Stimulated activated CD4-positive, alpha-beta T cell treated with anti-CD3 and anti-CD28 coated beads, TNF-alpha, amount 100 ng/mL, for 4 hours (primary cell): ENCODE measurements at places on chromosomes 1 and 21.

DNA sequence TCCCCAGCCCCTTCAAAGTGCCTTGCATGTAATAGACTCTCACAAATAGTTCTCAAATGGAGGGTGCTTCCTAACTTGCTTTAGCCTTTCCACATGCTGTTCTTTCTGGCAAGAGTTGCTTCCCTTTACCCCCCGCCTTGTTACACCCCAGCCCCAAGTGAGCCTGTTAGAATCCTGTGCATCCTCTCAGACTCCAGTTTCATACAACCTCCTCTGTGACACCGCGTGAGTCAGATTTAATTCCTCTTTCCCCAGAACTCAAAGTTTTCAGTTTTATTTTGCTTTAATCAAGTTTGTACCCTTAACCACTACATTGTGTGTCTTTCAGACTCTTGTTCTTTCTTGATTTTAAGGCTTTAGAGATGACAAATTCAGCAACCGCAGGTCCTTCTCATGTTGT lies 234.5 kb upstream of the HOOK1 start:
- DNase-seq, result no peak

GRCh38 chr21:42527127-42527488 lies 13.5 kb downstream of the SLC37A1 start:
- no peak for DNase-seq

GRCh38 chr1:82392513-82392912 lies 591.8 kb downstream of the ADGRL2 start:
- DNase-seq, result no peak

DNA sequence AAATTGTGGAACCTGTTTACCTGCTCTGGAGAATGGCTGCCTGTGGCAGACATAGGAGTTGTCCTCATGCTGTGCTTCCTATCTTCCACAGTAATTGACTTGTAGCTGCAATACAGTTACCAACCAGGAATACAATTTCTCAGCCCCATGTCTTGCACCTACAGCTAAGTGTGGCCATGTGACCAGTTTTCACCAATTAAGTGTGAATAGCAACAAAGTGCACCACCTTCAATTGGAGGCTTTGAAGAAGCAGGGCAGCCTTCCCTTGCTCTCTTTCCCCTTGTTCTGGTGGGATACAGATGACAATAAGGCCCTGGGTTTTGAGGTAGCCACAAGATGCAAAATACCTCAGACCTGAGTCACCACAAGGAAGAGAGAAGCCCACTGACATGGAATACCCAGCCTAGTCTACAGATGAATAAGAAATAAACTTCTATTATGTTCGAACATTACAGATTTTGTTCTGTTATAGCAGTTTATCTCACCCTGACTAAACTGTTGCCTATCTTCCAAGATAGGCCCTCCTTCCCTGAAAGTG lies 70.2 kb upstream of the S1PR1 start:
- no peak for DNase-seq

GRCh38 chr1:115115521-115116161 lies 26.3 kb upstream of the TSPAN2 start:
- no peak for DNase-seq

GRCh38 chr1:155241069-155241679 lies 14.1 kb downstream of the ENTREP3 start:
- no peak for DNase-seq

DNA sequence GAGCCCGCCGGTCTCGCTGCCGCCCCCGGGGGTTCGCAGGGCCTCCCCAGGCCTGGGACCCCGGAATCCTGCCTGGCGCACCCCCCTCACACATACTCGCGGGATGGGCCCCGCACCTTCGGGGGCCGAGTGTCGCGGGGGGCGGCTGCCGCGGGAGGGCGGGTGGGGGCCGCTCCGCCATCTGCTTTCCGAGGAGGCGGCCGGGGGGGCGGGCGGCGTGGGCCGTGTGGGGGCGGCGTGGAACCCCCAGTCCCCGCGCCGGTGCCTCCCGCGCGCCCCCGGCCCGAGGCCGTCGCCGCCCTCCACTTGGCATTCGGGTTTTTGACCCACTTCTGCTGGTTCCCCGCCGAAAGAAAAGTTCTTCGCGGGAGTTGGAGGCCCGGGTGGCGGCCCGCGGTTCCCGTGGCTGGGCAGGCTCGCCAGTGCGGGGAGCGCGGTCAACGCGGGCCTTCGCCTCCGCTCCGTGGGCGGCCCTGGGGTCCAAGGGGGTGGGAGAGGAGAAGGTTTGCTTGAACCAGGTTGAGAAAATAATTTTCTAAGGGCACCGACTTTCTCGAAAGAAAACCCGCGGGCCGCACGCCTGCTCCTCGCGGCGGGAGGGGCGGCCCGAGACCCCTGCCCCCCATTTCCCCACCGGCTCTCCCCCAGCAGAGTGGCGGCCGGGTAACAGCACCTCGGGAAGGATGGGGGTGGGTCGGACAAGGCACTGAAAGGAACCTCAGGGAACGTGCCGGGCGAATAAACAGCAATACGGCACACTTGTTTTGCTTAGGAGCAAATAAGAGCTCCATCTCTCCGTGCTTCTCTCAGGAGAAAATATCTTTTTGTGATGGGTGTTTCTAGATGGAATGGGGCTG lies 1.6 kb downstream of the PHF13 start:
- peak; percentile 26 for DNase-seq

DNA sequence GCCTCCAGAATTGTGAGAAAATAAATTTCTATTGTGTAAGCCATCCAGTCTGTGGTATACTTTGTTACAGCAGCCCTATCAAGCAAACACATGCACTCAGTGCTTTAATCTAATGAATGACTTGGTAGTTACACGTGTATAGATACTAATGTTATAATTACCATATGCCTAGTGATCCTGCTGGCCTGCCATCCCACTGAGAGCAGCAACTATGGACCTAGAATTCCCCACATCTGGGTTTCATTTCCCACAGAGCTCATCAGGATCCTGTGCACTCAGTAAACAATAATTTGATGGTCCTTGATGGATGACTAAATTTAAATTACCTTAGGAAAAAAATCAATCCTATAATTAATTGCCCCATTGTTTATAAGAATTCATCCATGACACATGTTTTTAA lies 86.5 kb upstream of the RGS1 start:
- DNase-seq, result no peak

DNA sequence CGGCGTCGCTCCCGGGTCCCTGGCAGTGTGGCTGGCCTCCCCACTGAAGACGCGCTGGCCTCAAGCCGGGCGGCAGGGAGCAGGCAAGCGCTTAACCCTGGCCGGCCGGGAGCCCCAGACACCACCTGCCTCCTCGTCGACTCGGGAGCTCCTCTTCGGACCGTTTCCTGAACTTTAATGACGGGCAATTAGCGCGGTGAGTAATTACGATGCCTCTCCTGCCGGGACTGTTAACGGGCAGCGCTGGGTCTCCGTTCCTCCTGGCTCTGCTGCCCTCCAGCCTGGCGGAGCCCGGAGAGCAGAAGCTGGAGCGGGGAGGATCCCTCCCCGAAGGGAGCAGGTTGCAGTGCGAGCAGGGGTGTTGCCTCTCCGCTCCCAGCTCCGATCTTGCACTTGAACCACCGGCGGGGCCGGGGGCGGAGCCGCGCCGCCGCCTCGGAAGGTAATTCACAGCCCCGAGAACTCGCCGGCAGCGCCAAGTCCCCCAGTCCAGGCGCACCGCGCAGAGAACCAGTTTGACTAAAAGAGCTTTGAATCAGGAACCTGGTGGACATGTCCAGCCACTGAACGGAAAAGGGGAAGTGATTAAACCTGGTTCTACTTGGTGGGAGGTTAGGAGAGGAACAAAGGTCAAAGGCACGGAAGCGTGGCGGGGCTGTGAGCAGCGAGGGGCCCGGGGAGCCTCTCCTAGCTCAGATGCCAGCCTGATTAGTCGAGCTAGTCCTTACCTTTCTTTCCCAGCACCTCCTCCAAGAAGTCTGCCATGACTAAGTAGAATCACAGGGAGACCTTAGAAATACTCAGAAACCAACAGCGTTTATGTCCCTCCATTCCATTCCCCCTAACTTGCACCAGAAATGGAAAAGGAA lies 18.3 kb upstream of the PLEKHA6 start:
- DNase-seq, result peak; percentile 21

- DNase-seq, result no peak
Measured at GRCh38 chr1:1833916-1834325, 55.7 kb upstream of the NADK start.

DNA sequence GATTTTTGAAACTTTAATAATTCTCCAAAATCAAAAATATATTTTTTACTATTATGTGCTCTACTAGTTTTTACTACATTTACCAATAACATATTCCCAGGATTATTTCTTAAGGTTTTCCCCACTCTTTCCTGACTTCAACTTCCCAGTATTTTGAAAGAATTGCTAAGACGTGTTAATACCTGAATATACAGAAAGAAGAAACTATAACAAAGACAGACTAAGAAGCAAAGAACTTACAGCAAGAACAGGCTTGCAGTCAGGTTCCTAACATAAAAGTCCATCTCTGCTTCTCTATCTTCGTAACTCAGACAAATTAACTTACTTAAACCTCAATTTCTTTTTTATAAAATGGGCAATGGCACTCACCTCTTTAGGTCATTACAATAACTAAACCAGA lies 63.2 kb downstream of the SRSF11 start:
- no peak for DNase-seq

- no peak for DNase-seq
Measured at GRCh38 chr1:4689271-4689935, 35.0 kb downstream of the AJAP1 start.

GRCh38 chr1:51328926-51329325 lies 1.4 kb downstream of the TTC39A start:
- DNase-seq, result no peak

DNA sequence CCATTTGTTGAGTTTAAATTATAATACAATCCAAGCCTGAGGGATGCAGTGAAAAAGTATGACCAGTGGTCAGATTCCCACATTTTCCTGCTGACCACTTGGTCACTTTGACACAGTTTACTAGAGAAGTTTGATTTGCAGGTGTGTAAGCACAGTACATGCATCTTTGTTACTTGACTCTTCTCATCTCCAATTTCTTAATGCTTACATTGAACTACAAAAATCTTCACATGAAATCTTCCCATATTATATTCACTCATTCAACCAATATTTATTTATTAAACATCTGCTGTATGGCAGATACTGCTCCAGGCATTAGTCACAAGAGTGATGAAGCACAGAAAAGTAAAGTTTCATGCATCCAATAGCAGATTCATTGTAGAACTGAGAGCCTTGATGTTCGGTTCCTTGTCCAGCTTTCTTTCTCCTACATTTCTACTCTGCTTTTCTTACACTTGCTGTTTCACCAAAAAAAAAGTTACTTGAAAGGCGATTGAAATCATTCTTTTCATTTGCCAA lies 211.7 kb downstream of the NFIA start:
- DNase-seq, result no peak

GRCh38 chr1:42962641-42963377 lies 4.1 kb upstream of the SLC2A1 start:
- no peak for DNase-seq

GRCh38 chr1:1356796-1357401 lies 1.5 kb downstream of the MXRA8 start:
- no peak for DNase-seq

DNA sequence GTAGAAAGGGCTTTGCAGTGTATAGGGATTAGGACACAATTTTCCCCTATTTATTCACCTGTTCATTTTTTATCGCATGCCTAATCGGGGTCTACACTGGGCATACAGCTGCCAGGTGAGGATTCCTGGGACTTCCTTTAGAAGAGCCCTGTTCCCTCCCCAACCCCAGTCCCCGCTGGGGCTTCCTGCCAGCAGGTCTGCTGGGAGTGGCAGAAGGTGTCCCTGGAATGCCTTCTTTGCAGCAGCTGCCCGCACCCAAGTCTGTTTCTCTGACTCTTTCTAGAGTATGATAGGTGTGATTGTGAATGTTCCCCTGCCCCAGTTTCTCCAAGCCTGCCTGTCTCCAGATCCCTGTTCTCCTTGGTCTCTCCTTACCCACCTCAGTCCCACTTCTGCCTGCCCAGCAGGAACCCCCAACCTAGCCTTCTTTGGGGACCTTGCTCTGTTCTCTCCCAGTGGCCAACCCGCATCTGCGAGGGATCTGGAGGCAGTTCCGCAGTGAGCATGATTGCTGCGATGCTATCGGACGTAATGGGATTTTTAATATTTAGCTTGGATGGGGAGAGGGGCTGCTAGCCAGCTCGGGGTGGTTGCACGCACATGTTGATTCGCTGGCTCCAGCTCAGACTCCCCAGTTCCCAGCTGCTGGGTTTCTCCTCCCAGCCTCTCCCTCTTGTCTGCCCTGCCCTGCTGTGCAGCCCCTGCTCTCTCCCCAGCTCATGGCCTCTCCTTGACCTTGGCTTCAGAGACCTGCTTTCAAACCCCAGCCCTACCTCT lies 79.8 kb downstream of the EPHB2 start:
- DNase-seq, result no peak

DNA sequence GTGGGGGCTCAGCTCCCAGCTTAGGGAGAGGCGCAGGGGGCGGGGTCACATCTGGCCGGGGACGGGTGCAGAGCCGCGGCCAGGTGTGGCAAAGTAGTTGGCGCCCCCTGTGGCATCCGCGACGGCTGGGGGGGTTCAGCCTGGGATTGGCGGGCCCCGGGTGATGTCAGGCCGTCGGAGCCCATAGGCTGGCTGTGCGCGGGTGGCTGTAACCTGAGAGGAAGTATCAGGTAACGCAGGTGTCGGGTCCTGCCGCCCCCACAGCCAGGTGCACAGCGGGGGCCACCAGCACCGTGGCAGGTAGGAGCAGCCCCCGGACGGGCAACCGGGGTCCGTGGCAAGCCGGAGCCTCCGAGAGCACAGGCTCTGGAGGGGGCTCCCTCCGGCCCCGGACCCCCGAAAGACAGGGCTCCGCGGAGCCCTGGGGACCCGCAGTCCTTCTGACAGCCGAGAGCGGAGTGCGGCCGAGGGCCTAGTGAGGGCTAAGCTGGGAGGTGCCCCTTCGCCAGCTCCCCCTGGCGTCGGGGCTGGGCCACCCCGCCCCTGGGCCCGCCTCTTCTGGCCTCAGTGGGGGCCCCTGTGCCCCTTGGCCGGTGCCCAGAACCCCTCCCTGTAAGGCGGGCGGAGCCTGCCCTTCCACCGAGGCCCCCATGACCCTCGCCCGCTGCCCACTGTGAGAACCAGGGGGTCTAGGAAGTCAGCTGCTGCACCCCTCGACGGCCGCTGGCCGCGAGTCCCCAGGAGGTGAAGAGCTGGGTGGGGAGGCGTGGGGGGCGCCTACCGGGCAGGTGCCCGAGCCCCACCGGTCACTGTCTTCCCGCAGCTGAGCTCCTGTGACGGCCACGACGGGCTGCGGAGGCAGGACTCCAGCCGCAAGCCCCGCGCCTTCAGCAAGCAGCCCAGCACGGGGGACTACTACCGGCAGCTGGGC lies 17.9 kb downstream of the TNFRSF25 start:
- no peak for DNase-seq

DNA sequence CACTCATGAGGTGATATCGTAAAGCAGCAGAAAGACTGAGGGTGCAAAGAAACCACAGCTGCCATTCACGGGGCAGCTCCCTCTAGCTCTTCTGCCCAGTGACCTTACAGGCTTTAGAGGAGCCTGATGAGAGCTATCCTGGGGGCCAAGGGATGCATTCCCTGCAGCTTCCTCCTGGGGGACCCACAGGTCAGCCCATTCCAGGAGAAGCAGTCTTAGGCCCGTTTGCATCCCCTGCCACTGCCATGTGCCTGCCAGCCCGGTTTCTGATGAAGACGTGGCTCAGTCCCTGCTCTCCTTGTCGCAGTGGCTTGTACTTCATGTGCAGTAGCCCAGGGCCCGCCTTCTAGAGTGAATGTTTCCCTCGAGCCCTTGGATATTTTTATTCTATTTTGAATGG lies 22.8 kb downstream of the ATP5PO start:
- DNase-seq, result no peak
